ENCODE measurements at places on chromosomes 3 and 15.

- DNase-seq: no peak
Measured at GRCh38 chr3:171901615-171902312, 58.6 kb downstream of the TMEM212 start.

DNA sequence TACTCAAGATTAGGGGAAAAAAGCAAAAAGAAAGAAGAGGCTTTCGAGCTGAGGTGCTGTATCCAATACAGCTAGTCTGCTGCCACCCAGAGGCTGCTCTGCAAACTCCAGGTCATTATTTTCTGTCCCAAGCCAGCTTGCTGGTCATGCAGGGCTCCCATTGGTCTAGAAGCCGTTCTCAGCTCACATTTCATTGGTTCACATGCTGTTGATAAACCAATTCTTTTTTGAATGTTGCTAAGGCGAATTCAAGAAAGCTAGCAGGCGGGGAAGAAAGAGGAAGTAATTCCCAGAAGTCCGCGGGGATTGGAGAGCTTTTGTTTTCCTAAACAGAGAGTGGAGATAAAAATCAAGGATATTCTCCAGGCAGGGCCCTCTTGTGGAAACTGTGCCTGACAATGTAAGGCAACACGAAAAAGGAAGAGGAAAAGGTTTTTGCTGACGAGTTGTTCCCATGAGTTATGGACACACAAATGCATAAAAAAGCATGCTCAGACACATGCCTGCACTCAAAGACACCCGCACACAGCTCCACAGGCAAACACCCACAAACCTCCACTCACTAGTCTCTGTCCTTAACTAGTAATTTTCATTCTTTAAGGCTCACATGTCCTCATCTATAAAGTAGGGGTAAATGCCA is 33.4 kb downstream of the FSTL1 start:
- DNase-seq: peak; percentile 69

DNA sequence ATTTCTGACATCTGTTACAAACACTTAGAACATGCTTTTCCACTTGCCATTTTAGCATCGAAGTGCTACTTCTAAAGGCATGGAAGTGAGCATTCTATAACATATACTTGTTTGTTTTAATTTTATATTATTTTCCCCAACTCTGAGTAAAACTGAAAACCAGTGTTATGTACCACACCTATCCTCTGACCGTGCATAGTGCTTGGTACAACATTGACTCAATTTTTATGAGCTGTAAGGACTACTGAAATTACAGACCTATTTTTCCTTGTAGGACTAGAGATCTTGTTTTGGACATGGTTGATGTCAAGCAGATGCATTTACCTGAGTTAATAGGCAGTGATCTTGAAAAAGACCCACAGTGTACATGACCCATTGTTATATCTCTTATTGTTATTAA is 51.5 kb upstream of the CCNB2 start:
- no peak for DNase-seq

- no peak for DNase-seq
Measured at GRCh38 chr3:171058058-171058457, 31.5 kb upstream of the SLC2A2 start.

- DNase-seq: no peak
Measured at GRCh38 chr3:8903191-8903590, 60.1 kb downstream of the RAD18 start.
